Peyer's patch (tissue), 4 donors: ENCODE measurements at places on chromosomes 16 and 17. TPM values are rescaled to one million over a fixed set of nuclear protein-coding genes. Genes with fewer than 3 reads are reported as not detected.

- H3K27me3 ChIP-seq = no peaks in the 10 kb centered on the region
- no peak for DNase-seq
- H3K4me3 ChIP-seq = no peak overlapping the region
- H3K36me3 ChIP-seq = peaks cover 55% of the 10 kb centered on the region
Measured at GRCh38 chr16:87348616-87349157, 31.5 kb upstream of the C16orf95 start.

DNA sequence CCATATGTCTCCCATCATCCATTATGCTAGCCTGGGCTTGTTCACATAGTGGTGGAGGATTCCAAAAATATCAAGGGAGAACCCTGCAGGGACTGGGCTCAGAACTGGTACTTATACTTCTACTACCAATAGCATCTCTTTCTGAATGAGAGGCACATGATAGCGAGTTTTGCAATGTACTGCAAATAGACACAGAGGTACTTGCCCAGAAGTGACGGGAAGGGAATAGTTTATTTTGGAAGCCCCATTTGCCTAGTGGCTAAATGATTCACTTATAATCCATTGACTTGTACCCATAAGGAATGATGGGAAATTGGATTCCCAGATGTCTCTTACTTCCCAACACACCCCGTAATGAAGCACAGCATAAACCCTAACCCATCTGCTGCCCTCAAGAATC lies 124.8 kb upstream of the ERCC4 start:
- H3K4me3 ChIP-seq = no peak overlapping the region
- H3K36me3 ChIP-seq = no peaks in the 10 kb centered on the region
- no peaks in the 10 kb centered on the region for H3K4me1 ChIP-seq

DNA sequence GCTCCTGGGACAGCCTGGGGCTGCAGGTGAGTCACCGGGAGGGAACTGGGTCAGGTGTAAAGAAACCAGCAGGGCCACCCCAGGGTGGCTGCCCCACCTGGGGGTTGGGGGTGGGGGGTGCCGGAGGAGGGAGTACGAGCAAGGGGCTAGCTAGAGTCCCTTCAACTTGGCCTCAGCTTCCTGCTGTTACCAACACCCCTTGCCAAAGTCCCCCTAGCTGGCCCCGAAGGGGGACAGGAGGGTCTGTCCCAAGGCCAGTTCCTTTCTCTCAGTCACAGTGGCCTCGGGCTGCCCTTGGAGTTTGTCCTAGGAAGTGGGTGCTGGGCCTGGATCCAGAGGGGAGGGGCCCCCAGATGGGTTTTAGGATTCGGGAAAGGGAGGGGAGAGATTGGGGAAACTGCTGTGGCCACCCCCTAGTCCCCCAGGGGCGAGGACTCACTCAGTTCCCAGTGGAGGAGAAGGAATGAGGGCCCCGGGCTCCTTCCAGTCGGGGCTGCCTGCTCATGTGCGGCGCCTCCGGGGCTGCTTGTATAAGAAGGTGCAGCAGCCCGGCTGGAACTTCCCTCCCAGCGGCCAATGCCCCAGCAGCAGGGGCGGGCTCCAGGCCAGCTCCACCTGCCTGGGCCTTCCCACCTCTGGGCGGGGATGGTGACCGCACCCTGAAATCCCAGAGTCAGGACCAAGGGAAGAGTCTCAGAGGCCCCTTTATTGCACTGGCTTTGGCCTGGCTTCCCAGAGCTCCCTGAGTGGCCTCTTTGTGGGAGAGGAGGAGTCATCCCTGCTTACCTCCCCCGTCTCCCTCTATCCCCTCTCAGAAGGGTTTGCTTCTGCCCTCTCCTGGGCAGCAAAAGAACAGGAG lies 7.3 kb downstream of the ARHGAP27 start:
- no peak for DNase-seq
- peaks cover 12% of the 10 kb centered on the region for H3K4me1 ChIP-seq
- H3K4me3 ChIP-seq = no peak overlapping the region
- peak overlapping the region; percentile 86 for H3K27ac ChIP-seq
- H3K27me3 ChIP-seq = no peaks in the 10 kb centered on the region

DNA sequence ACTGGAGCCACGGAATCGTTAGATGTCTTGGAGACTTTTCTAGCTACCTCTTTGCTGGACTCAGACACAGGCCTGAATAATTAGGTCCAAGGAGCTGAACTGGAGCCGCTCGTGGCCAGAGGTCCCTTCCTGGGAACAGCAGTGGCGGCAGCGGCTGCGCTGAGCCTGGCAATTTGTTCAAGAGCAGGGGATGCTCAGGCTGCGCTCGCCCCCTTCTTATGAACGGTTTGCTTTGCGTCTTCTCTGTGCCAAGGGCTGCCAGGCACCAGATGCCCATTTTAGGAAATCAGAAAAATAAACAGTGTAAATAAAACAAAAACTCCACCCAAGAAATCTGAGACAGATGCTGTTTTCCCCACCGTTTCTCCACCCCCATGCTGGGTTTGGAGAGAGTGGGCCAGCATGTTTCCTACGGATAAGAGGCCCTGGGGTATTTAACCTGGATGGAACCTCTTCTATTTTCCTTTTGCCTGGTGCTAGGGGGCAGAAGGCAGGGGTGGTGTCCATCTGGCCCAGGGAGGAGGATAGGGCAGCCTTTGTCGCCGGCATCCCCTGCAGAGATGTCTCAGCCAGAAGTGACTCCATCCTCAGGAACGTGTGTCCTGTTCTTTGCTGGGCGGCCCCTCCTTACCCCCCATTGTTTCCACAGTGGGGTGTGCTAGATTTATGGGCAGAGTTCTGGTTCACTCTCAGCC lies 163.4 kb downstream of the SEC14L1 start:
- peaks cover 60% of the 10 kb centered on the region for H3K4me1 ChIP-seq
- H3K27me3 ChIP-seq = no peaks in the 10 kb centered on the region
- no peak overlapping the region for H3K4me3 ChIP-seq
- DNase-seq = no peak
- H3K27ac ChIP-seq = no peak overlapping the region
- peaks cover 4% of the 10 kb centered on the region for H3K36me3 ChIP-seq

GRCh38 chr16:71762186-71762585 lies 37.7 kb upstream of the PHLPP2 start:
- no peak for DNase-seq
- H3K36me3 ChIP-seq = peaks cover 2% of the 10 kb centered on the region
- H3K4me3 ChIP-seq = no peak overlapping the region
- no peak overlapping the region for H3K27ac ChIP-seq

GRCh38 chr16:46812781-46813540 lies 18.0 kb downstream of the C16orf87 start:
- H3K4me1 ChIP-seq = no peaks in the 10 kb centered on the region
- no peak overlapping the region for H3K27ac ChIP-seq
- H3K27me3 ChIP-seq = no peaks in the 10 kb centered on the region
- no peaks in the 10 kb centered on the region for H3K36me3 ChIP-seq
- DNase-seq = no peak
- no peak overlapping the region for H3K4me3 ChIP-seq

Gene LAT
- 52.0 TPM for total RNA-seq

Gene ZNHIT3
- total RNA-seq = 20.0 TPM
